ENCODE measurements at places on chromosomes 4 and X.

- DNase-seq: no peak
Observed at GRCh38 chrX:79400623-79401022, 33.5 kb upstream of the ITM2A start.

- DNase-seq: no peak
Observed at GRCh38 chr4:165079476-165079875, 25.8 kb downstream of the TRIM75 start.

GRCh38 chr4:39637221-39637585 is 1.5 kb downstream of the SMIM14 start:
- no peak for DNase-seq

DNA sequence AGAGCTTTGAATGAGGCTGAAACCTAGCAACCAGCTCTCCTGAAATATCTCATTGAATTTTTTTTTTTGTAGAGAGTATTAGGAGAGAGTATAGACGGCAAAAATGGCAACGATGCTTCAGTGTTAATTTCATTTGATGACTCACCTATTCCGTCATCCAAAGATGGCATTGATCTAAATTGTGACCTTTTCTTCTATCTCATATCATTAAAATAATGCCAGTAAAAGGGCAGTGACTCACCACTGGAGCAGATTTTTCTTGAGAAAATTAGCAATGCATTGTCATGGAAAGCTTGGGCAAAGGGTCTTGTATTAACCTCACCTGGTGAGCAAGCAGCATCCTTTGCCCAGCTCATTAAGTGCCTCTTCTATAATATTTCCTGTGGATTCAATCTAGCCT is 19.6 kb downstream of the VMA21 start:
- no peak for DNase-seq

GRCh38 chr4:174056959-174057358 is 226.5 kb downstream of the FBXO8 start:
- no peak for DNase-seq

- no peak for DNase-seq
Observed at GRCh38 chr4:76589872-76590797, 155.1 kb downstream of the SHROOM3 start.

- no peak for DNase-seq
Observed at GRCh38 chrX:79368441-79368840, 1.3 kb upstream of the ITM2A start.

GRCh38 chrX:150456466-150456865 is 93.3 kb downstream of the MAMLD1 start:
- no peak for DNase-seq

DNA sequence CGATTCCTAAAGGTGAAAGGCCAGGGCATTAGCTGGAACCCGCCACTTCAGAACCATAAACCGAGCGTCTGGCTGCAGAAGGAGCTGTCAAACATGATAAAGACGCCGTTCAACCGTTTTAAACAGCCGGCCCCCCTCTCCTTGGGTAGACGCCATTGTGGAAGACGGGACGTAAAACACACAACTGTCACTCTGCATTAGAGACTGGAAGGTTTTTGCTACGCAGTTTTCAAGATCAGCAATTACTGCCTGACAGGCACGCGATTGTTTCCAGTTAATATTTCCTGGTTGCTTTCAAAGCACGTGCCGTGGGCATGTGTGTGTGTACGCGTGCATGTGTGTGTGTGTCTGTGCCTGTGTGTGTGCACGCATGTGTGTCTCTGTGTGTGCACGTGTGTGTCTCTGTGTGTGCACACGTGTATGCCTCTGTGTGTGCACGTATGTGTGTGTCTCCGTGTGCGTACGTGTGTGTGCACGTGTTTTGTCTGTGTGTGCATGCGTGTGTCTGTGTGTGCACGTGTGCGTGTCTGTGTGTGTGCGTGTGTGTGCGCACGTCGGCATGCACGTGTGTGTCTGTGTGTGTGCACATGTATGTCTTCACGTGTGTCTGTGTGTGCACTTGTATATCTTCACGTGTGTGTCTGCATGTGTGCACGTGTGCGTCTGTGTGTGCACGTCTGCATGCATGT is 48.8 kb downstream of the SHOX start:
- DNase-seq: no peak

- peak; percentile 74 for DNase-seq
Observed at GRCh38 chrX:149938881-149939654, 777 bp upstream of the EOLA2 start.

- DNase-seq: no peak
Observed at GRCh38 chr4:184575306-184575705, 73.9 kb downstream of the CASP3 start.

DNA sequence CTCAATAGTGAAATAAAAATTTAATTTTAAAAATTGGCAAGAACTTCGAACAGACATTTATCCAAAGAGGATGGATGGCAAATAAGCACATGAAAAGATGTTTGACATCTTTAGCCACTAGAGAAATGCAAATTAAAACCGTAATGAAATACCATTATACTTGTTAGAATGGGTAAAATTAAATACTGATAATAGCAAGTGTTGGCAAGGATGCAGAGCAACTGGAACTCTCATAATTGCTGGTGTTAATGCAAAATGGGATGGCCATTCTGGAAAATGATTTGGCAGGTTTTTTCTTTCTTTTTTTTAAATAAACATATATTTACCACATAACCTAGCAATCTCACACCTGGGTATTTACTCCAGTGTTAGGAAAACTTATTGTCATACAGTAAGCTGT is 51.7 kb downstream of the HERC3 start:
- DNase-seq: no peak

DNA sequence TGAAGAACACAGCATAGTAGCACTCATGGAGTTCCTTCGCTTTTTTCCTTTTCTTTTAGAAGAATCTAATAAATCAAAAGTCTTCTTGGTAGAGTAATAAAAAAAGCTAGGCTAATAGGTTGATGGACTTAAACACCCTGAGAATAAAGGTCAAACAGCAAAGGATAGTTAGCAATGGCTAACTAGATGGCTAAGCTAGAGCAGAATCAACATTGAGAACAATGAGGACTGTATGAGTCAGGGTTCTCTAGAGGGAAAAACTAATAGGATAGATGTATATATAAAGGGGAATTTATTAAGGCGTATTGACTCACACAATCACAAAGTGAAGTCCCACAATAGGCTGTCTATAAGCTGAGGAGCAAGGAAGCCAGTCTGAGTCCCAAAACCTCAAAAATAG is 550.9 kb downstream of the GLUD2 start:
- DNase-seq: no peak

GRCh38 chrX:87528487-87528886 is 10.9 kb downstream of the KLHL4 start:
- DNase-seq: no peak

- no peak for DNase-seq
Observed at GRCh38 chr4:42345962-42346544, 51.2 kb upstream of the SHISA3 start.

- no peak for DNase-seq
Observed at GRCh38 chr4:153161226-153161963, 42.8 kb upstream of the TRIM2 start.

GRCh38 chrX:68438575-68438974 is 5.3 kb upstream of the OPHN1 start:
- DNase-seq: no peak

DNA sequence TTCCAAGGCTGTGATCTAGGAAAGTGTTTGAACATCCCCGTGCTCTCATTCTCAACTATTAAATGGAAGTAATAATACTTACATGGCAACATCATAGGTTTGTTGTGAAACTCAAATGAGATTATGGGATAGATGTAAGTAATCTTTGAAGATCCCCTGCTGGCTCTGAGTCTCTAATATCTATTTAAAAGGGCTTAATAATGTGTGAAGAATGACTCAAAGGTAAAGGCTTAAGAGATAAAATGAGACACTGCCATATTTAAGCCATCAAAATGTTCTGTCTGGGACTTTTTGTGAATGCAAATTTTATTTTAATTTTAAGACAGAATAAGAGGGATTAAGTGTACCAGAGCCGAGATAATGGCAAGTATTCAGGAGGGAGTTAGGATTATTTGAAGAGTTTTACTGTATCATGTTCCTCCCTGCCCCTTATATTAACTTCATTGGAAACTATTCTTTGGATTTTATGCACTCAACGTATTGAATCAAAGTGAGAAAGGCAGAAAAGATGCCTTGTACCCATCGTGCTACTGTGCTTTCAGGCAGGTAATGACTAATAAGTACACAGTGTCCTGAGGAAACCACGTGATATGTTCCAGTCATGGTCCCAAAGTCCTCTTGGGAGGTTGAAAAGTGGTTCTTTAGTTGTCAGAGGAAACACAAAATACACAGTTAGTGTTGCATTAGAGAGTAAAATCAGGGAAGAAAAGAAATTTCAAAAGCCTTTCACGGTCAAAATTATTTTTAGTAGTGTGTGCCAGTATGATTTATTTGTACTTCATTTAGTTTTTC is 192.4 kb downstream of the RBM46 start:
- no peak for DNase-seq

DNA sequence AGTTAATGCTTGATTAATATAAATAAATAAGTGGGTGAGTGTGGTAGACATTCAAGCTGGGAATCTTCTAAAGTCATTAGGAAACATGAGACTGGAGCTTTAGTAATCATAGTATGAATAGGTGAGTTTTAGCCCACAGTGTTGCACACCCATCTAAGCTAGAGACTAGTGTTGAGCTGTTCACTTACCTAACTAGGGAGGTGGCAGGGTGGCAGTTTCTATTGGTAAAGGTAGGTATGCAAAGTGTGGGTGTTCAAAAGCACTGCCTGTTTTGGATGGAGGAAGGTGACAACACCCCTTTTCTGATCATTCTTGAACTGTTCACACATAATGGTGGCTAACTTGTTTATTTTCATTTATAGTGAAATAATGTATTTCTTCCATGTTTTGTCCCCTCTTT is 41.3 kb downstream of the PLS3 start:
- DNase-seq: no peak

DNA sequence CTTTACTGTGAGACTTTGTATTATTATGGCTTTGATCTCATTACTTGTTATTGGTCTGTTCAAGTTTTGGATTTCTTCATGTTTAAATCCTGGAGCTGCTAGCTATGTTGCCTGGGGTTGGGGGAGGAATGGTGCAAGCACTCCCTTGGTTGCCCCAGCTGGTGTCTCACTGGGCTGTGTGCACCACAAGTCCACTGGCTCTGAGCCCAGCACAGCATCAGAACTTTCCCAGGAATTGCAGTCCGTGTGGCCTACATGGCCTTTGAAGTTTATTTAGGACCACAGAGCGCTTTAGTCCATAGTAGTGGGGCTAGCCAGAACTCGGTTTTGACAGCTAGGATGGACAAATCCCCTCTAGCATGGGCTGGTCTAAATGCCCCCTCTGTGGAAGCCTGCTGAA is 278.8 kb upstream of the RPS6KA3 start:
- DNase-seq: no peak

GRCh38 chr4:94763005-94763404 is 5.2 kb downstream of the BMPR1B start:
- DNase-seq: no peak

DNA sequence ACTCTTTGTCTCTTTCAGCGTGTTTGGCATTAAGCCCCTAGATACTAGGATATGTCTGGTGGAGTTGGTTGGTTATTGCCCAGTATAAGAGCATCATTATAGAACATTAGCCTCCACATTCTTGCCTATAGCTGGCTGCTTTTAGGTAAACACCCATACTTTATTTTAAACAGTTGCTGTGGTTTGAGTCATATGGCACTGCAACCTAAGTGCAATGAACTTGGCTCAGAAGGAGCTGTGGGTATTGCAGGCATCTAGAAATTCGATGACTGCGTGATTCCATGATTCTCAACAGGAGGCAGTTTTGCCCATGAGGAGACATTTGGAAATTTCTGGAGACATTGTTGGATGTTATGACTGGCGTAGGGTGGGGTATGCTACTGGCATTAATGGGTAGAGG is 49.5 kb downstream of the DCLK2 start:
- DNase-seq: no peak

- DNase-seq: no peak
Observed at GRCh38 chrX:130174045-130174704, 2.4 kb downstream of the RAB33A start.

GRCh38 chrX:153474718-153475117 is 4.3 kb upstream of the HAUS7 start:
- DNase-seq: peak; percentile 13

GRCh38 chr4:5280828-5281227 is 229.5 kb downstream of the STK32B start:
- no peak for DNase-seq

DNA sequence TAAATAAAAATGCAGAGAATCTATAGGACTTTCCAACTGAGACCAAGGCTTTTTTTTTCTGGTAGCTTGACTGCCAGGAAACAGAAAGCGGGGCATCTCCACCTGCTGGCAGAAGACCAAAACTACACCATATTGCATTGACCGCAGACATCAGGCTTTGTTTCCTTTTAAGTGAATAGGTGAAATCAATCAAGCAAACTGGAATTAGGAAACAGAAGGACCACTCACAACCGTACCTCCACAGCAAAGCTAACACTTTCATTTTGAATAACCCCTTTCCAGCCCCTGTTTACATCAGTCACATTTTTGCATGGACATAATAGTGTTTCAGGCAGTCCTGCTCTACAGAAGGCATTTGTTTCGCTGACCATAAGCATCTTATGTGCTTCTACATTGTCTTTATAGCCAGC is 218.2 kb downstream of the IDS start:
- DNase-seq: peak; percentile 6

DNA sequence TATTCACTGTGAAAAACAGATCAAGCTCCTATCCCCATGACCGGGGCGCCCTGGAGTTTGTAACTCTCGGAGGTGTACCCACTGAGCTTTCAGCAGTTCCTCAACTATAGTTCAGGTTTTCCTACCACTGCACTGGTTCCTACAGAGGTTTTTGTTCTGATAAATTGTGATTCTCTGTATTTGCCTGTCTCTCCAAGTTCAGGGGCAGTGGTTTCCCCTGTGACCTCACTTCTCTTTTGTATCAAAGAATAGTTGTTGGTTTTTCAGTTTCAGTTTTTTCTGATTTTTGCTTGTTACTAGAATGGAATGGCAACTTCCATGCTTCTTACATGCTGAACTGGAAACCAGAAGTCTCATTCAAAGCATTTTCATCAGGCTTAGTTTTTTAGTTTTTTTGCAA is 56.8 kb upstream of the PLS3 start:
- DNase-seq: no peak

DNA sequence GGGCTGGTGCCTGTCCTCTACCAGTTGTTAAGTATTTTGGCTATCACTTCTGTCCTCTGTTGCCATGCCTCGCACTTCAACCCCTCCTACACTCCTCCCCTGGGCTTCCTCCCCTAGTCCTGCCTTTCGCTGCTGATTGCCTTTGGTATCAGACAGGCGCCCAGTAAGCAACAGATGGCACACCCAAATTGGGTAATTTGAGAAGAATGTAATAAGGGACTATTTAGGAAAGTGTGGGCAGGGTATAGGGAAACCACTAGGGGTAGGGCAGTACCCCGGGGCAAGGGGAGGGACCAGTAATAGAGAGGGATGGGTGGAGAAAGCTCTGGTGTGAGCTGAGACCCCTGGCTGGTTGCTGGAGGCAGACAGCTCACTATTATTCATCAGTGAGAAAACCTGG is 172.7 kb upstream of the USP9X start:
- DNase-seq: no peak

GRCh38 chr4:169420291-169420690 is 149.5 kb upstream of the SH3RF1 start:
- DNase-seq: no peak

GRCh38 chr4:85419103-85419502 is 55.8 kb upstream of the ARHGAP24 start:
- no peak for DNase-seq

GRCh38 chrX:67583171-67583570 is 39.4 kb downstream of the AR start:
- DNase-seq: no peak

Measured in stimulated activated CD4-positive, alpha-beta T cell treated with anti-CD3 and anti-CD28 coated beads, Interleukin-12 subunit alpha, Interleukin-12 subunit beta, amount 100 ng/mL, for 24 hours (primary cell).